Stomach (tissue), 19 donors: ENCODE measurements at places on chromosomes 4 and X. TPM values are rescaled to one million over a fixed set of nuclear protein-coding genes. Genes with fewer than 3 reads are reported as not detected.

- H3K4me3 ChIP-seq, result no peak overlapping the region
- no peaks in the 10 kb centered on the region for H3K27me3 ChIP-seq
- no peak for DNase-seq
- no peaks in the 10 kb centered on the region for H3K4me1 ChIP-seq
Measured at GRCh38 chrX:30898886-30899285, 9.8 kb upstream of the TAB3 start.

GRCh38 chrX:69268611-69269010 lies 103.4 kb upstream of the PJA1 start:
- peak overlapping the region; percentile 39 for H3K27ac ChIP-seq
- H3K36me3 ChIP-seq, result no peaks in the 10 kb centered on the region
- H3K27me3 ChIP-seq, result no peaks in the 10 kb centered on the region
- no peak for DNase-seq

GRCh38 chr4:141046255-141046654 lies 87.0 kb downstream of the RNF150 start:
- no peaks in the 10 kb centered on the region for H3K27me3 ChIP-seq
- H3K27ac ChIP-seq, result no peak overlapping the region
- no peaks in the 10 kb centered on the region for H3K4me1 ChIP-seq
- peak; percentile 15 for DNase-seq
- no peaks in the 10 kb centered on the region for H3K36me3 ChIP-seq
- H3K4me3 ChIP-seq, result no peak overlapping the region

Gene PRPS2
- polyA plus RNA-seq, result 35.0 TPM

Gene SMIM14
- 41.4 TPM for polyA plus RNA-seq

- no peak overlapping the region for H3K4me3 ChIP-seq
- H3K27ac ChIP-seq, result no peak overlapping the region
- no peaks in the 10 kb centered on the region for H3K36me3 ChIP-seq
- DNase-seq, result peak; percentile 8
Measured at GRCh38 chrX:43813898-43814297, 68.4 kb downstream of the MAOB start.

DNA sequence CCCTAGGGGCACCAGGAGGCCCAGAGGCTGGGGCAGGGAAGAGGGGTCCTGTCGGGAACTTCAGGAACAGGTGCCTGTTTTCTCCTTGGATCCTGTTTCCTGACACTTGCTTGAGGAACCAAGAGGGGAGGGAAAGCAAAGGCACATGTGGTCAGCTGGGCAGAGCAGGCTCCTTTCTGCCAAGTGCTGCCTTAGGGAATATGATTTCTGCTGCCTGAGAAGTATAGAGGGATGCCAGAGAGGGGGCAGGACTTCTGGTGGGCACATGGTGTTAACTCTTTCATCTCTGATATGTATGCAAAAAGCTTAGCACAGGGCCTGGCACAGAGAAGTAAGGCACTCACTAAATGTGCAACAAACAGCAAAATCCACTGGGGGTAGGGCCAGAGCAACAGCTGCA lies 51.2 kb upstream of the PJA1 start:
- H3K27ac ChIP-seq, result no peak overlapping the region
- no peaks in the 10 kb centered on the region for H3K36me3 ChIP-seq
- no peak overlapping the region for H3K4me3 ChIP-seq

DNA sequence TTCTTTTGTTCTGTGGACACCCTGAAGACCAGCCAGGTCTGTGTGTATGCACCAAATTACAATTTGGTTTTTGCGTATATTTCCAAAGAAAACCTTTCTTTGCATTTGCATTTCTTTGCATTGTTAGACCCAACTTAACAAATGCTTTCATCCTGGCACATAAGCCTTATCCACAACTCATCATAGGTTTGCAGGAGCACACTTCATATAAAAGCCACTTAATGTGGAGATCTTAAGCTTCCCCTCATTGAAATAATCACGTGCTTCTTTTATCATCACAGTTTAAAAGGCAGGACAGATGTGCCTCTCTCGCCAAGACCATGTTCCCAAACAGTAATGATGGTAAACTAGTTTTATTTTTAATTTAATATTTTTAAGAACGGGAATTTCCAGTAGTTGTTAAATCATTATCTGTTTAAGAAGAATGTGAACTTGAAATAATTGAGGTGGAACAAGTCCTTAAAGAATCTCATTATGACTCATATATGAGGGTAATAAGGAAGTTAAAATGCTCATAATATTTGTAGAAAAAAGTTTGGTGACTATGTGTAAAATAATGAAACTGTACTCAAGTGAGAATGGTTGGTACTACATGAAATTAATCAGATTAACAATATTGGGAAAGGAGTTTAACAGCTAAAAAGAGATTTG lies 65.5 kb downstream of the GLRA3 start:
- no peak overlapping the region for H3K4me3 ChIP-seq
- H3K4me1 ChIP-seq, result no peaks in the 10 kb centered on the region
- no peak for DNase-seq
- H3K27me3 ChIP-seq, result no peaks in the 10 kb centered on the region

- H3K4me3 ChIP-seq, result no peak overlapping the region
- DNase-seq, result no peak
- H3K27ac ChIP-seq, result peak overlapping the region; percentile 33
- peaks cover 24% of the 10 kb centered on the region for H3K4me1 ChIP-seq
- H3K36me3 ChIP-seq, result no peaks in the 10 kb centered on the region
Measured at GRCh38 chrX:17042037-17042436, 95.6 kb downstream of the REPS2 start.

Gene CT83
- not detected for polyA plus RNA-seq

DNA sequence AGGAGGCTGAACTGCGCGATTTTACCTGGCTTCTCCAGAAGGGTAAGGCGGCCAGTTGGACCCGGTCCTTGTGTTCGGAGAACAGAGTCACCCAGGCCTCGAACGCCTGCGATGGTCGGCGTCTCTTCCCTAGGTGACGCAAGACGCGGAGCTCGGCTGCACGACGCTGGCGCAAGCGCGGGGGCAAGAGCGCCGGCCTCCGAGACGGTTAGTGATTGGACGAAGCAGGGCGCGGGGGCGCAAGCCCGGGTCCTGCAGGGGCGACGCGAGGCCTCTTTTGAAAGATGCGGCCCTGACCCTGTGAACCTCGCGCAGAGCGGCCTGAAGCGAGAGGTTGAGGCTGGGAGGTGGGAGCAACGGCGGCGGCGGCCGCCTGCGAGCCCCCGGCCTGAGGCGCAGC lies 428 bp downstream of the ADAD1 start:
- DNase-seq, result no peak
- H3K4me1 ChIP-seq, result no peaks in the 10 kb centered on the region
- H3K27ac ChIP-seq, result no peak overlapping the region
- no peaks in the 10 kb centered on the region for H3K36me3 ChIP-seq
- H3K4me3 ChIP-seq, result no peak overlapping the region
- H3K27me3 ChIP-seq, result no peaks in the 10 kb centered on the region

GRCh38 chr4:144903953-144904711 lies 193.9 kb downstream of the ANAPC10 start:
- H3K27me3 ChIP-seq, result no peaks in the 10 kb centered on the region
- H3K4me3 ChIP-seq, result no peak overlapping the region
- no peak for DNase-seq
- no peaks in the 10 kb centered on the region for H3K36me3 ChIP-seq
- H3K27ac ChIP-seq, result no peak overlapping the region

Gene HTRA3
- 9.9 TPM for polyA plus RNA-seq

DNA sequence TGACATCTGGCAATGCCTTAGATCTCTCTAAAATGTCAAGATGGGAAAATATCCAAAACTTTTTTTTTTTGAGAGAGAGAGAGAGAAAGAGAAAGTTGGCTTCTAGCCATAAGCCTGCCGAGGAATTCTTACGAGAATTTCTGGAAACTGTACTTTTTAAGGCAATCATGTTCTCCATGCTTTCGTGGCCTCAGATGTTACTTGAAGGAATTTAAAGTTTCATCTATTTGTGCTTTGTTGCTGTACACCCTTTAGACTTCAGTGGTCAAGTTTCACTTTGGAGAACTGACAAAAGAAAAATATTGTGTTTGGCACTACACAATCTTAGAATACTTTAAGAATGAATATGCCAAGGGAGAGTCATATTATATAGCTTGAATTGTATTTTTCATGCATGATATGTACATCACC lies 53.9 kb downstream of the FAT4 start:
- peak; percentile 50 for DNase-seq
- H3K36me3 ChIP-seq, result no peaks in the 10 kb centered on the region
- H3K4me1 ChIP-seq, result peaks cover 6% of the 10 kb centered on the region
- H3K4me3 ChIP-seq, result peak overlapping the region; percentile 41

GRCh38 chr4:140186651-140187315 lies 32.8 kb upstream of the MAML3 start:
- no peak overlapping the region for H3K27ac ChIP-seq
- H3K36me3 ChIP-seq, result no peaks in the 10 kb centered on the region
- no peaks in the 10 kb centered on the region for H3K4me1 ChIP-seq
- DNase-seq, result peak; percentile 68

DNA sequence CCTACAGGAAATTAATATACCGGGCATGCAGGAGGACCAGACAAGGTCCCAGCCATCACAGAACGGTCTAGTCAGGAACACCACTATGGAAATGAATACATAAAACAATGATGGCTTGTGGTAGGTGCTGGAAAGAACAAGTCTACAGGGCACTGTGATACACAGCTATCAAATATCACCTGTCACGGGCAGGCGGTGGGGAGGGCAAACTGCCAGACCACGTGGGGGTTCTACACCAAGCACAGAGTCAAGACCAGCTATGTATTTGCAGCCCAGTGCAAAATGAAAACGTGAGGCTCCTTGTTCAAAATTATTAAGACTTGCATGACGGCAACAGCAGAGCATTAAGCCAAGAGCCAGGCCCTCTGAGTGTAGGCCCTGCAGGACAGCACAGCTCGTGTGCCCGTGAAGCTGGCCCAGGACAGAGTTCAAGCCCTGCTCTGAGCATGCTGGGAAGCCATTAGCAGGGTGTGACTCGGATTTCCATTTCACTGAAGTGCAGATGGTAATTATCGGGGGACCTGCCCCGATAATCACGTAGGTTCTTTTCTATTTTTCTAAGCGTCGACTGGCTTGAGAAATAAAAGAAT lies 83.6 kb downstream of the JAKMIP1 start:
- H3K4me1 ChIP-seq, result no peaks in the 10 kb centered on the region

DNA sequence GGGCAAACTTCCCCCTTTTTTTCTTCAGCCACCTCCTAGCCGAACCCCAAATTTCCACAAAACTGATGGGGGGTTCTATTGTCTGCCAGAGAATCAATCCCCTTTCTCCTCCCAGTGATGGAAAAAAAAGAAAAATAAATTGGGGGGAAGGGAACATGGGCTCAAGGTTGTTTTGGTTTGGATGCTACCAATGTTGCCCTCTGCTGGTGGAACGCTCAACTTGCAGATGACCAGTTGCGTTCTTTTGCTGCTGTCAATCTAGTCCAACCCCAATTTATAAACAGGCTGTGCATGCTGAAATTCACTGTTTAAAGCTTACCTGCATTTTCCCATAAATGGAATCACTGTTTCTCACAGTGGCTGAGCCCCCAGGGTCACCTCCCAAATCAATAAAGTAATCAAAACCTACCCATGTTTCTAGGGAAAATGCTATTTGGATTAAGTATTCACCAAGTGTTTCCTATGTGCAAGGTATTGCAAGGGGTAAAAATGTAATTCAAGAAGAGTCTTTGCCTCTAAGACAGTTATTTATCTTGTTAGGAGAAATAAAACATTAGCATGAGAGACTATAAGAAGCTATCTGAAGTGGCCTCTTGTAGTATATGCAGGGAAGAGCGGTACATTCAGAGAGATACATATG lies 116.7 kb upstream of the TMEM164 start:
- no peak overlapping the region for H3K27ac ChIP-seq
- H3K4me3 ChIP-seq, result no peak overlapping the region
- DNase-seq, result peak; percentile 66
- H3K4me1 ChIP-seq, result peaks cover 8% of the 10 kb centered on the region
- no peaks in the 10 kb centered on the region for H3K27me3 ChIP-seq

GRCh38 chrX:9988762-9989161 lies 21.6 kb downstream of the CLDN34 start:
- no peak overlapping the region for H3K27ac ChIP-seq
- no peaks in the 10 kb centered on the region for H3K36me3 ChIP-seq
- DNase-seq, result no peak
- no peaks in the 10 kb centered on the region for H3K27me3 ChIP-seq
- H3K4me1 ChIP-seq, result no peaks in the 10 kb centered on the region

Gene IGFBP7
- 71.8 TPM for polyA plus RNA-seq

DNA sequence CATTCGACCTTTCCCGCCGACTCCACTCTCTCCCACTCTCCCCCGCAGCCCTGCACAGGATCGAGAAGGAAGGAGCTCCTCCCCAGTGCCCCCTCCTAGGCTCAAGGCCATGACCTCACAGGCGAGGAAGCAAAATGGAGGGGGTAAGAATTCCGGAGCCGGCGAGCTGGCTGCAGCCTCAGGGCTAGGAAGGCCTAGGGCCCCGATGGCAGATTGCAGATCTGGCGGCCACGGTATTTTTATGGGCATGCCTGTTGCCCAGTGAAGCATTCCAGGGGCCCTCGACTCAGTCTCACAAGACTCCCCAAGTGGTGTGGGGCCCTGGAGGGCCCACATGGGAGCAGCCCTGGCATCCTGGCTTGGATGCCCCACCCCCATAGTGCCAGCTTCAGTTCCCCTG lies 942 bp upstream of the L1CAM start:
- peaks cover 64% of the 10 kb centered on the region for H3K27me3 ChIP-seq
- peaks cover 6% of the 10 kb centered on the region for H3K4me1 ChIP-seq
- no peak overlapping the region for H3K27ac ChIP-seq

- no peaks in the 10 kb centered on the region for H3K4me1 ChIP-seq
- H3K36me3 ChIP-seq, result no peaks in the 10 kb centered on the region
- H3K4me3 ChIP-seq, result no peak overlapping the region
- H3K27me3 ChIP-seq, result no peaks in the 10 kb centered on the region
- H3K27ac ChIP-seq, result no peak overlapping the region
Measured at GRCh38 chr4:3640587-3640962, 108.4 kb upstream of the LRPAP1 start.

Gene MAGEC1
- not detected for polyA plus RNA-seq

Gene S100P
- polyA plus RNA-seq, result 337 TPM

DNA sequence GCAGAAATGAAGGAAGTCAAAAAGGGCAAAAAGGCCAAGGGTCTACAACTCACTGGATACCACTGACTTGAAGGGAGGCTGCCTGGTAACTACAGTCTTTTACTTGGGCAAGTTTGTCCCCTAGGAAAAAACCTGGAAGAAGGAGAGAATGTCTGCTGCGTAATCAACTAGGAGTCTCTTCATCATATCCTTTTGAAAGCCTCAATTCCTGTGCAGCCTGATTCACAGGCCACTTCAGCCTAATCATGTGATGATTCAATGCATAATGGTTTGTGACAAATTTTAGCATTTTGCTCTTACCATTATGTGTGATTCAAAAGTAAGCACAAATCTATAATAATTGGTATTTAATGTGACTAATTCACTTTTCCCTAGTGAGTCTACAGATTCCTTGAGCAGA lies 273.6 kb downstream of the FRMPD4 start:
- no peaks in the 10 kb centered on the region for H3K27me3 ChIP-seq
- no peak overlapping the region for H3K27ac ChIP-seq
- no peak for DNase-seq
- no peaks in the 10 kb centered on the region for H3K36me3 ChIP-seq

Gene TRIM61
- 0.61 TPM for polyA plus RNA-seq

- H3K4me3 ChIP-seq, result no peak overlapping the region
- no peak for DNase-seq
- H3K4me1 ChIP-seq, result no peaks in the 10 kb centered on the region
- no peaks in the 10 kb centered on the region for H3K36me3 ChIP-seq
- no peak overlapping the region for H3K27ac ChIP-seq
- no peaks in the 10 kb centered on the region for H3K27me3 ChIP-seq
Measured at GRCh38 chr4:130238121-130238520, 1142.2 kb downstream of the C4orf33 start.

- H3K27ac ChIP-seq, result no peak overlapping the region
- H3K36me3 ChIP-seq, result peaks cover 11% of the 10 kb centered on the region
- H3K4me3 ChIP-seq, result no peak overlapping the region
- peak; percentile 28 for DNase-seq
Measured at GRCh38 chrX:2707334-2707760, 16.3 kb downstream of the CD99 start.
